Stimulated activated CD4-positive, alpha-beta T cell treated with anti-CD3 and anti-CD28 coated beads, Interleukin-12 subunit alpha, Interleukin-12 subunit beta, amount 100 ng/mL, for 48 hours (primary cell): ENCODE measurements at places on chromosomes 3 and 15.

- DNase-seq, result no peak
These were observed 630.4 kb upstream of the TBL1XR1 start for GRCh38 chr3:177827511-177828207.

DNA sequence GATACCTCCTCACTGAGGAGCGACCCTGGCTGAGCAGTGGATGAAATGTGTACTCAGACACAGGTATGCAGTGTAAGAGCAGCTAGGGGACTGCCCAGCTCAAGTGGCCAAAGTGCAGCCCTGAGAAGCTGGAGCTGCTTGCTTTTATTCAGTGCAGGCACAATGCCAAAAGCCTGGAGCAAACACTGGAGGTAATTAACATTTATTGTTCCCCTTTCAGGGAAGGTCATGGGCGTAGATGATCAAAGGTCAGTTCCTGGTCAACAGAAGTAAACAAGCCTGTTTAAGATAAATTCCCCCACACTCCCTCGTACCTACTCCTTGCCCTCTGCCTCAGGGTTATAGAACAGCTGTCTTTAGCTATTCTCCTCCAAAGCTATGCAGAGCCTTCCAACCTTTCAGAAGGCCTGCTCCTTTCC lies 17.5 kb downstream of the PLA2G4F start:
- no peak for DNase-seq

- no peak for DNase-seq
These were observed 36.7 kb downstream of the SLC28A1 start for GRCh38 chr15:84921121-84921520.

- peak; percentile 12 for DNase-seq
These were observed 66.8 kb downstream of the FLNB start for GRCh38 chr3:58074997-58075396.

DNA sequence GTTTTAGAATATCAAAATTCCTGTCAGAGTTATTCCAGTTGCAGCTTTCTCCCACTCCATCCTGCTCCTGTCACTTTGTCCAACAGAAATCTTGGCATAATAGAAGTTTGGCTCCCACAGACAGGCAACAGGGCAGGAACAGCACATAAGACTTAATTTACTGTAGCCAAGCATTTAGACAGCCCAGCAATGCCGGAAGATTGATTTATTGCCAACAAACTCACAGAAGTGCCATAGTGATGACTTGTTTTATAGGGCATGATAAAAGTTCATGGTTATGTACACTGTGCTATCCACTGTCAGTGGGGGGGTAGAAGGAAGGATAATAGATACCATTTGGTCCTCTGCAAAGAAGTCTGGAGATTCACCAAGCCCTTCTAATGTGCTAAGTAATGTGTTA lies 98.3 kb upstream of the CBLB start:
- no peak for DNase-seq

DNA sequence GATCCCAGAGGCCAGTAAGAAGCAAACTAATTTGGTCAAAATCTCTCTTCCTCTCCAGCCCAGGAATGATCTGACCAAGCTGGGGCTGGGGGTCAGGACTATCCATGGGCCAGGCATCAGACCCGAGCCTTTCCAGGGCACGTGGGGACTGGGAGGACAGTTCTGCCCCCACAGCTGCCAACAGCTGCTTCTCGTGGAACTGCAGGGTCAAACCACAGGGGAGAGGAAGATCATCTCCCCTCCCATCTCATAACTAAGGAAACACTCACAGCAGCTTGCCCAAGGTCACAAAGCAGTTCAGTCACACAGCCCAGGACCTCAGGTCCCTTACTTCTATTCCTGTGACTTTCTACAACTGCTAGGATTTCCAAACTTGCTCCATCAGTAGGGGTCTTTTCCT lies 47.1 kb downstream of the DAPK2 start:
- no peak for DNase-seq

- no peak for DNase-seq
These were observed 7.1 kb upstream of the GOLIM4 start for GRCh38 chr3:168102735-168103410.

- DNase-seq, result no peak
These were observed 69.8 kb downstream of the SSUH2 start for GRCh38 chr3:8574670-8575322.

DNA sequence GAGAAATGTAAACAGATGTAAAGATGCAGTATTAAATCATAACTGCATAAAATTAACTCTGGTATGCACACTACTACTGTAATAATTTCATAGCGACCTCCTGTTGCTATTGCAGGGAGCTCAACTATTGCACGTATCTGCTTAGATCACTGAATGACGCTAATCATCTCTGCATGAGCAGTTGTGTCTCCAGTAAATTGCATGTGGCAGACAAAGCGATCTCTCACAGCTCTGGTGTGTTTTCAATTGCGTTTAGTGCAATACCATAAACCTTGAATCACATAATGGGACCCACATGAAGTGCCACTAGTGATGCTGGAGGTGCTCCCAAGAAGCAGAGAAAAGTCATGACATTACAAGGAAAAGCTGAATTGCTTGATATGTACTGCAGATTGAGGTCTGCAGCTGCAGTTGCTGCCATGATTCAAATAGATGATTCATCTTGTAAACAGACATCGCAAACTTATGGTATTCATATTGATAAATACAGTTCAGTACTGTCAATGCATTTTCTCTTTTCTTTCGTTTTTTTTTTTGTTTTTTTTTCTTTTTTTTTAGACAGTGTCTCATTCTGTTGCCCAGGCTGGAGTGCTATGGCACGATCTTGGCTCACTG lies 30.2 kb upstream of the LCTL start:
- no peak for DNase-seq

GRCh38 chr3:125960066-125960424 lies 8.9 kb upstream of the ROPN1B start:
- no peak for DNase-seq
